NCI-H2081 (cell line): ENCODE measurements at places on chromosomes 5 and 9.

DNA sequence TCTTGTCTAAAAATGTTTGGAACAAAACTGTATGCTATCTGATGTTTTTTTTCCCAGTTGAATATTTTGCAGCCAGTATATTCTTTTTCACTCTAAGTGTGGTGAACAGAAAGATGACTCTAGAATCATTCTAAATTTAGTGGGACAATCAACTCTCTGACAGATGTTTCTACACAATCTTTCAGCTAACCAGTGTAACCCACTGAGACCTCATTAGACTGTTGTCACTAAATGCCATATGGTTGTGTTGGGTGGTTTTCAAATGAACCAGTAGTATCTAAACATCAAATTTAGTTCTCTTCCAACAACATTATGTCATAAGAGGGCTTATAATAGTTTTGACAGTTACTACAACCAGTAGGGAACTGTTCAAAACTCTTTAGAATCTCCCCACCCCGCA lies 129.6 kb upstream of the PRLR start:
- DNase-seq = no peak

DNA sequence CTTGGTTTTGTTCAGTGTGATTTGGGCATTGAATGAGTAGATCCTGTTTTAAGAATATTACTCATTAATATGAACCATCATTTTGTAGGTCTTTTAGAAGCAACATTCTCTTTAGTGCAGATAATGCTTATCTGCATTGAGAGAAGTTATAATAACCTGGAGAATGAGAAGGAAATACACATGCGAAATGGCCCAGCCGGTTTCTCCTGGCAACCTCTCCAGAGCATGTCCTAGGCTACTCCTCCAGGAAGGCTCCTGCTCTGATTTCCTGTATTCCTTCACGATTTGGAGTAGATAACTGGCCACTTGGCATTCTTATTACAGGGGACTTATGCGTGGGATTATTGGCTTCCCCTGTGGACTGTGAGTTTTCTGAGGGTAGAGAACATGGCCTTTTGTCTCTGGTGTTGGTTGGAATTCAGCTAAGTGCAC lies 12.6 kb downstream of the DAPK1 start:
- no peak for DNase-seq

- DNase-seq = no peak
These were observed 18.1 kb upstream of the ZFR start for GRCh38 chr5:32462618-32463017.

DNA sequence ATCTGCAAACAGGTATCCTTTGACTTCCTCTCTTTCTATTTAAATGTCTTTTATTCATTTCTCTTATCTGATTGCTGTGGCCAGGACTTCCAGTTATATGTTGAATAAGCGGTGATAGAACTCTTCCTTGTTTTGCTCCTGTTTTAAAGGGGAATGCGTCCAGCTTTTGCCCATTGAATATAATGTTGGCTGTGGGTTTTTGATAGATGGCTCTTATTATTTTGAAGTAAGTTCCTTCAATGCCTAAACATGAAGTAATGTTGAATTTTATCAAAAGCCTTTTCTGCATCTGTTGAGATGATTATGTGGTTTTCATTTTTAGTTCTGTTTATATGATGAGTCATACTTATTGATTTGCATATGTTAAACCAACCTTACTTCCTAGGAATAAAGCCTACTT lies 300.5 kb upstream of the CTNND2 start:
- DNase-seq = no peak

DNA sequence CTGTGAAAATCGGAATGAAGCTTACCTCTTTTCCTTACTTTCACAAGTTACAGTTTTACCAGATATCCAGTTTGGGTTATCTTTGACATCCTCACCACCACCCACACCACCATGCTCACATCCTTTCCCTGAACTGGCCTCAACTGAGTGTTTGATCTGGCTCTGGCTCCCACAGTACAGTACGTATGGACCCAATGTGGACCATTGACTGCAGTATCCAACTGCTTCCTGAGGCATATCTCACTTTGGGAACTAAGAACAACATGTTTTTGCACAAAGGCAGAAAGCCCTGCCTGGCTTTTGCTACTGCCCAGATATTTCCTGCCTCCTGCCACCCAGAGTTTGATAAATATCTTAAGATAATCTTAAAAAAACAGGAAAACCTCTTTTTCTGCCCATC lies 1232.0 kb upstream of the CDH18 start:
- no peak for DNase-seq

- DNase-seq = no peak
These were observed 25.5 kb upstream of the ARAP3 start for GRCh38 chr5:141707510-141707909.

DNA sequence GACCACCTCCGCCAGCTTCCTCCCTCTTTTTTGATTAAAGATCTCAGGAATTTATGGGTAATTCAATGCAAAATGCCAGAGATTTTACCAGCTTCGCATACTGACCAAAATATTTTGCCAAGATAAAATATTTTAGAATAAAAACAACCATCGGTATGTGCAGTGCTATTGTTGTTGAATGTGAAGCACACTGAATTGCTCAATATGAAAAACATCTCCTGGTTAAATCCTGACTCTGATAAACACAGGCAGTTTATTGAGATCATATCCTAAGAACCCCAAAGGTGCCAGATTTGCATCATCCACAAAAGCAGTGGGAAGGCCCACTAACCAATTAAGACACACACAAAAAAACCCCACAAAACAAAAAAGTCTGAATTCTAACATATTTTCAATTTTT lies 202.4 kb downstream of the GLIS3 start:
- no peak for DNase-seq

DNA sequence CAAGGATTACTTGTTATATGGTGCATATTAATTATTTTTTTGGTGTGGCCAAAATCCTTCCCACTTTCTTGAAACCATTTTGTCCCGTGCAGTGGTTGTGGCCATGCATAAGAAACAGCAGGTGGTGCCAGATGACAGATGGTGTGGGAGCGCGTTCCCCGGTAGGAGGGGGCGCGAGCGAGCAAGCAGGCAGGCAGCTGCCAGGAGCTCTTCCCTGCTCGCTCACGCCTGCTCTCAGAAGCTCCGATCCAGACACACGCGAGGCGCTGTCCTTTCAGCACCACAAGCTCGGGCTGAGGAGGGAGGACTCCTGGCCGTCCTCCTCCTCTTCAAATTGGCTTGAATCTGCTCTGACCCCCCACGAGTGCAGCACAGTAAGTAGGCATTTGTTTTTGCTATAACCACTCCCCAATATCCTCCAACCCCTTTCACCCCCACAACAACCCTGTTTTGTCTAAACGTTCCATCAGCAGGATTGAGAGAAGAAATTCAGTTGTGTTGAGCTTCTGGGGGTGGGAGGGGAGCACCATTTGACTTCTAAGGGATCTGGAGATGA lies at the start of gene NSG2:
NSG2 (plus strand) TSS at position 237 of the 556 bp plus-strand sequence. CDS start 1,050 bp downstream, outside the sequence.
- peak; percentile 69 for DNase-seq

DNA sequence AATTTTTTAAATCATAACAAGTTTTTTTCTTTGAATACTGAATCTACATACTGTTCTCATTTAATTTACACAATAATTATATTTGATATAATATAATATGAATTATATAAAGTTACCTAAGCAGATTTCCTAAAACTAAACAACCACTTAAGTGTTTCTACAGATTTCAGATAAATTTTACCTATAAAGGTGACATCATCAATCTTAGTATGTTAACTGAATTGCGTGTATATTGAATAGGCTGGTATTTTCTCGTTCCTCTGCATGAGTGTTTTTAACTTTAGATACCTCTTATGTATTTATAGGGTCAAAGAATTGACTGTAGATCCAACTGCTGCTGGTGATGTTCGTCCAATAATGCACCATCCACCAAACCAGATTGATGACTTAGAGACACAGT lies 30.3 kb downstream of the DIMT1 start:
- no peak for DNase-seq

GRCh38 chr5:150473673-150474358 lies 24.3 kb upstream of the RPS14 start:
- no peak for DNase-seq

- DNase-seq = no peak
These were observed 32.9 kb downstream of the NTRK2 start for GRCh38 chr9:84702471-84702870.

- no peak for DNase-seq
These were observed 55.2 kb upstream of the FYB1 start for GRCh38 chr5:39274398-39275085.

GRCh38 chr5:9386945-9387344 lies 158.9 kb downstream of the SEMA5A start:
- DNase-seq = no peak

DNA sequence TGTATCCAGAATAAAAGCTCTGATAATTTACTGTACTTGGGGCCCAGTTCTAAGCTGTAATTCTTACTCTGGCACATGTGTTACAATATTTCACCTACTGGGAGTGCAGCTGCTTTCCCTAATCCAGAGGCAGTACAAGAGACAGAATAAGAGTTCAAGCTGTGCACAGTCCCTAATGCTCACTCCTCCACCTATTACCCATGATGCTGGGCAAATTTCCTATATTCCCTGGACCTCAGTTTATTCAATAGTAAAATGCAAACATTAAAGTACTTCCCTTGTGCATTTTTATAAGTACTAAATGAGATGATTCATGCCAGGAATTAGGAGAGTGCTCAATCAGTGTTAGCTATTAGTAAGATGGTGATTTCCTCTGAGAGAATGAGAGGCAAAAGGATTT lies 28.0 kb upstream of the TAF11L2 start:
- DNase-seq = no peak

GRCh38 chr5:161544350-161544765 lies 2.2 kb downstream of the GABRB2 start:
- peak; percentile 42 for DNase-seq
